Hippocampal formation (tissue), 2 donors: ENCODE measurements at places on chromosomes 5 and 9.

DNA sequence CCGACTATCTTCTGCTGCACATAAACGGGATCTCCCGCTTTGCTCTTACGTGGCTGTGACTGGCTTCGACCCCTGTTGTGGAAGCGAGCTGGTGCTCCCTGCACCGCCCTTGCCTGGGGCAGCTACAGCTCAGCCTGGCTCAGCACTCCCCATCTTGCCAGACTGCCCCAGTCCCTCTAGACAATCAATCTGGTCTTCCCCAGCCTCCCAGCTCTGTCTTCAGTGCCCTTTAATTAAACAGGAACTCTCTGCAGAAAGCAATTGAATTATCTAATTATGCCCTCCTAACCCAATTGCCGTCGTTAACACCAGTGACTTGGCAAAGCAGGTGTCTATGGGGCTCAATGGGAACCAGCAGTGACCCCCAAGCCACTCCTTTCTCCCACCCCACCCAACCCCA, 18.9 kb upstream of the NTNG2 start:
- no peak for DNase-seq

DNA sequence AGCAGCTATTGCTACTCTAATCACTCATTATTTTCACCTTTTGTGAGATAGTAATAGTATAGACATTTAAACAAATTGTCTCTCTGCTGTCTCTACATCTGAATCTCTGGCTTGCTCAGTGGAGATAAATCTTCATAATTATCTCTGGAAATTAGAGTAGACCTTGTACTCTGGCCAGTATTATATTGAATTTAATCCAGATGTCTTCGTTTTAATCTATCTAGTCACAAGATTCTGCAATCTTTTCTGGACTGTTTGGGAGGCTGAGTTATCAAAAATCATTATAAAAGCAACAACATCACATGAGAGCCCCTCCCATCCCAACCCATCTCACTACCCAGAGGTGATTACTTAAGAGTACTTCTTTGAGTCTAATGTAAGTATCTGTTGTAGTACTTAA, 19.0 kb downstream of the ARHGAP26 start:
- no peak for DNase-seq

DNA sequence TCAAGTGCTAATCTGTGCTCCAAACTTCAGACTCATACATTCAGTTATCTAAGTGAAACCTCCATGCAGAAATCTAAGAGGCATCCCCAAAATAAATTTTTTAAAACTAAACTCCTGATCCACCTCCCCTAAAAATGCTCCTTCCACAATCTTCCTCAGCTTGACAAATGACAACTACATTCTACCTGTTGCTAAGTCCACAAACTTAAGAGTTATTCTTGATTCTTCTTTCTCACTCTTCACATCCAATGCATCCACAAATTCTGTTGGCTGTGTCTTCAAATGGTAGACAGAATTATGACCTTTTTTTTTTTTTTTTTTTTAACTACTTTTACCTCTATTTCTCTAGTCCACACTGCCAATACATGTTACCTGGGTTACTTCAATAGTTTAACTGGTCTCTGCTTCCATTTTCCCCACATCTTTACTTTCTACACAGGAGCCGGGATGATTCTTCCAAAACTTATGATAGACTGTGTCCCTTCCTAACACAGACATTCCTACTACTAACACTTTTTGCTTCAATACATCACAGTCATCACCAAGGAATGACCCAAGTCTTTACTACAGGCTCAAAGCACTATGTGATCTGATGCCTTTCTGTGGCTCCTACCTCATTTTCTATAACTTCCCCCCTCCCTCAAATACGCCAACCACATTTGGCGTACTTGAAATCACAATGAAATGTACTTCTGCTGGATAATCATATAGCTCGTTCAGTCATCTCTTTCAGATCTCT, 143.6 kb downstream of the PDE4D start:
- no peak for DNase-seq

DNA sequence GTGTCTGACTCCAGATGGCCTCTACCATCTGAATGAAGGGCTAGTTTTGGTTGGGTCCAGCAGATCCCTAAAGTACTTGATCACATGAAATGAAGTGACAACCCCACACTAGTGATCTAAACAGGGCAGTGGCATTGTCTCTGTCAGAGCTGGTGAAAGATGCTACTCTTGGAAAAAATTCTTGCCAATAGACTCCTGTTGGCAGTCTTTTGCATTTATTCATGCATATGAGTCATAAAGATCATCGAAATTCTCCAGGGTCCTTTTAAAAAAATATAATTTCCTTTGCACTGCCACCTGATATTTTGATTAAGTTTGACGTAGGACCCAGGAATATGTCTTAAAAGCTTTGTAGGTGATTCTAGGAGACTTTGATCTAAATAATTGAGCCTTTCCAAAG, 135.1 kb upstream of the ELL2 start:
- DNase-seq: no peak
